Posterior cingulate gyrus (tissue), 11 donors: ENCODE measurements at places on chromosomes 7 and 10.

DNA sequence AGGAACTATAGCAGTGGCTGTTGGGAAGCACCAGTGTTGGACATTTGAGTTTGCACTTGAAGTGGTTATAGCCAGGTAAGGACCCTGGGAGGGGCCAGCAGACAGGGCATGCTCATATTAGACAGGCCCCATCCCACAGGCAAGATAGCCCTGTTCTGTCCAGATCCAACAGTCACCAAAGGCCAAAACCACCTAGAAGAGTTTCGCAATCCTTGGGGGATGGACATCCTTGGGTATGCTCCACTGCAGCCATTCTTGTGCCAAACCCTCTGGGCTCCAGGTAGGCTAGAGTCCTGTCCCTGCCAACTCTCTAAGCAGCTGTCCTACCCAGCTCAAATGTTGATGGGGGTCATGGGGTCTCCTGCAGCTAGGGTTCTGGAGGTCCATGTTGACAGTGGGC, 76.8 kb downstream of the TMEM26 start:
- DNase-seq = no peak

- DNase-seq = no peak
These were observed 10.3 kb upstream of the PAPOLB start for GRCh38 chr7:4871930-4872675.

DNA sequence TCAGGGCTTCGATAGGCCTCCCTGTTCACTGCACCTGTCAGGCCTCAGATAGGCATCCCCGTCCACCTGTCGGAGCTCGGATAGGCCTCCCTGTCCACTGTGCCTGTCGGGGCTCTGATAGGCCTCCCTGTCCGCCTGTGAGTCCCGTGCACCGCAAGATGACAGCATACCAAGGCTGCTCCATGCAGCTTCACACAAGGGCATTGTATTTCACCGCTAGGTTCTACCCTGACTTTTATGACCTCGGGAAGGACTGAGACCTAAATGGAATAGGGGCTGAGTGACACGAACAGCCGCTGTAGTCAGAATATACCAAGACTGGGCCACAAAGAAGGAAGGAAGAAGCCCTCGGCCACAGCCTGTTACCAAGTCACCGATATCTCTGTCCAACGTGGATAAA, 271.2 kb downstream of the DIP2C start:
- no peak for DNase-seq

DNA sequence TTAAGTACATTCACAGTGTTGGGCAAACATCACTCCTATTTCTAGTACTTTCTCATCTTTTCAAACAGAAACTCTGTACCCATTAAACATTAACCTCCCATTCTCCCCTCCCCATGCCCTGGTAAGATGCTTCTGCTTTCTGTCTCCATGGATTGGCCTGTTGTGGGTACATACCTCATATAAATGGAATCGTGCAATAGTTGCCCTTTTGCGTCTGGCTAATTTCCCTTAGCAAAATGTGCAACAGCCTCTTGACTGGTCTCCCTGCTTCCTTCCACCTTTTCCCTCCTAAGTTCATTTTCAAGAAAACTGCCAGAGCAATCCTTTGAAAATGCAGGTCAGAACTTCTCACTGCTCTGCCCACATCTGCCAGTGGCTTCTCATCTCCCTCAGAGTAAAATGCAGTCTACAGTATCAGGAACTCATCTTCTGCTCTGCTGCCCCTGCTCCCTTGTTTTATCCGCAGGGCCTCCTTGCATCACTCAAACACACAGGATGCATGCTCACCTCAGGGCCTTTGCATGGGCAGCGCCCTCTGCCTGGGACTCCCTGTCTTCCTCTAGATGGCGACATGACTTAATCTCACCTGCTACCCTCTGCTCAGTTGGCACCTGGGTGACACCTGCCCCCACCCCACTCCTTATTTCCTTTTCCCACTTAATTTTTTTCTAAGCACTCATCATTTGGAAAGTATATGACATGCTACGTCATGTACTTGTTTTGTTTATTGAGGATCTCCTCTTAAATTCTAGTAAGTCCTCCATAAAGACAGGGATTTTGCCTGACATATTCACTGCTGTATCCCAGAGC, 44.3 kb upstream of the ECHDC3 start:
- no peak for DNase-seq

- DNase-seq = no peak
These were observed 36.0 kb upstream of the DLD start for GRCh38 chr7:107854989-107855388.
